ENCODE measurements at places on chromosomes 3 and 15.

- DNase-seq, result no peak
Observed at GRCh38 chr3:41188306-41188705, 11.0 kb upstream of the CTNNB1 start.

DNA sequence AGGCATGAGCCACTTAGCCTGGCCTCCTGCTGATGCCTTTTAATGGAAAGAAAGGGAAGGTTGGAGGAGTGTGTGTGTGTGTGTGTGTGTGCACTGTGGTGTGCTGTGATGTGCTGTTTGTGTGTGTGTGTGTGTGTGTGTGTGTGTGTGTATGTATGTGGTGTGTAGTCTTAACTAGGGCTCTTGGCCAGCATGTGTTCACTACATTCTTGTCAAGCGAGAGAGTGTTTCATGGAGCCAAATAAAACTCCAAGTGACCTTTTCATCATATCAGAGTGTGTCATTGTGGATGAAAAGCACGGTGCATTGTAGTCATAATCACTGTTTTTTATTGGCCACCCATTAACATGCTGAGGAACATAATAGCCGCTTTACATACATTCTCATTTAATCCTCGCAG lies 30.8 kb upstream of the BHLHE40 start:
- DNase-seq, result no peak

DNA sequence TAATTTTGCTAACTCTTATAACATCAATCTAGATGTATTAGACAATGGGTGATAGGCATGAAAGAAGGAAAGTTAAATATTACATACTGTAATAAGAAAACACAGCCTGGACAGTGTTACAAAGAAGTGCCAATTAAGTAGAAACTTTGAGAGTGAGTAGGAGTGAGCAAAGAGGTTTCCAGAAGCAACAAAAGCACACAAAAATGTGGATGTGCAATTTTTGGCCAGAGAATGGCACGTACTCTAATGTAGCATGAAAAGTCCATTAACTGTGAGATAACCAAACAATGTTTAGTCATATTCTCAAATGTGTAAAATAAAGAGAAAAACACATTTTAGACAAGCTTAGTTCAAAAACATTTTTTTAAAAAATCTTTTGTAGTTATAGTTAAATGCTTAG lies 567.3 kb downstream of the ROBO1 start:
- DNase-seq, result no peak

- DNase-seq, result no peak
Observed at GRCh38 chr3:127008236-127008635, 25.3 kb downstream of the PLXNA1 start.

GRCh38 chr3:114127517-114127916 lies 51.3 kb downstream of the DRD3 start:
- no peak for DNase-seq

DNA sequence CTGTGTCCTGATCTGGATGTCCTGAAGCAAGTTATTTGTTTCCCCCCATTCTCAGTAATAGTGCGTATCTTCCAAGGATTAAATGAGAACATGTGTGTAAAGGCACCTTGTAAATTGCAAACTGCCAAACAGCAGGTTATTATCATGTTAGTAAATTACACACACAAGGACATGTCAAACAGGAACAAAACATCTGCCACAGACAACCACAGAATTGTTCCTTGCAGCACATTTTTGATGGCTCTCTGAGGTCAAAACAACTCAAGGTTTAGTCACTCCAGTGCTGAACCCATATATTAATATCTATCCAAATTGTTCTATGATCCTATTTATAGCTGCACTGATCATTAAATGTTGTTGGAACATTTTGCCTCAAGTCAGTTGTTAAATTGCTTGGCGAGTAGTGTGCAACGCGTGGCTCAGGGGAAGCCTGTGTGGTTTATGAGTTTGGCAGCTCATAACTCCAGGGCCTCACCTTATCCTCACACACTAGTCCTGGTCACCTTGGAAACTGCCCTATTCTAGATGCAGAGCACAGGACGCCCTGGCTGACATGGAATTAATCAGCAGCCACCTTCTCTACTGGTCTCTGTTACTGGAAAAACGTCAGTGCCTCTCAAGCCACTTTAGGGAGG lies 46.3 kb upstream of the CDV3 start:
- DNase-seq, result no peak

- DNase-seq, result no peak
Observed at GRCh38 chr3:159253860-159254259, 452.0 kb downstream of the MFSD1 start.

- no peak for DNase-seq
Observed at GRCh38 chr3:18290157-18290556, 135.0 kb downstream of the SATB1 start.

DNA sequence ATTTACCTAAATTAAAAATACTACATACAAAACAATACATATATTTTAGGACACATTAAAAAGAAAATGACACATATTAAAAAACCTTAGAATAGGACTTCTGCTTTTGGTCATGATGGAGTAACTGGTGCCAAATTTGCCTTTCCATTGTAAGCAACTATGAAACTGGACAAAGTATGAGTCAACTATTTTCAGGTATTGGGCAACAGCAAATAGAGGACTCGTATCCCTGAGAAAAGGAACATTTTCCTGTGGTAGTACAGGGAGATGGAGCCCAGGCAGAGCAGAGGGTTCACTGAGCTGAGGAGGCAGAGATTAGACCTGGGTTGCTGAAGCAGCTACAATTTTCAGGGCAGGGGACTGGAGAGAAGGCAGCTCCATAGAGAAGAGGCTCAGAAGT lies 14.7 kb downstream of the CCR1 start:
- DNase-seq, result peak; percentile 89

GRCh38 chr15:64191971-64192830 lies 29.4 kb upstream of the PPIB start:
- no peak for DNase-seq

- DNase-seq, result no peak
Observed at GRCh38 chr3:127039719-127040118, 56.8 kb downstream of the PLXNA1 start.

DNA sequence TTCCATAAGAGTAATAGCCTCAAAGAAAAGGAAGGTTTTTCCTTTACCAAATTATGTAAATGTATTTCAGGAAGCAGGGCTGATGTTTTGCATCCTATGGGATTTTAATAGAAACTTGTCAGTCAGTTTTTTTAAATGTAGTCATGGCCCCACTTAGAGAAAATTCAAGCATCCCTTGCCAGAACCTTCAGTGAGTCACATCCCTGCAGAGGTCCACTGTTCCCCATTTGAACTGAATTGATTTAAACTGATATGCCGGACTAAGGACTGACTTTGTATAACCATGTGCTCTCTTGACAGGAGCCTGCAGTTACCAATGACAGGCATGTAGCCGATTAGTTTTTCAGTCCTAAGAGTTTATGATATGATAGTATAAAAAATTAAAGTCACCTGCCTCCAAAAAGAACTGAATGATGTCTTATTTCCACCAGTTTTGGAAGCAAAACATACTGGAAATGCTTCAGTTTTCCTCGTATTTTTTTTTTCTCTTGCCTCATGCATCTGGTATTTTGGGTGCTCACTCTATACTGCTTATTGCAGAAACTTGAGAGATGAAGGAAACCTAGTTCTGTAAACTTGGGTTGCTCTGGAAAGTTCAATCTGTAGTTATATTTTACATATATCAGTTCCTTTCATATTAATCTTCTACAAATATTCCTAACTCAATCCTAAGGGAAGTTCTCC lies 30.7 kb downstream of the LRTM1 start:
- no peak for DNase-seq

DNA sequence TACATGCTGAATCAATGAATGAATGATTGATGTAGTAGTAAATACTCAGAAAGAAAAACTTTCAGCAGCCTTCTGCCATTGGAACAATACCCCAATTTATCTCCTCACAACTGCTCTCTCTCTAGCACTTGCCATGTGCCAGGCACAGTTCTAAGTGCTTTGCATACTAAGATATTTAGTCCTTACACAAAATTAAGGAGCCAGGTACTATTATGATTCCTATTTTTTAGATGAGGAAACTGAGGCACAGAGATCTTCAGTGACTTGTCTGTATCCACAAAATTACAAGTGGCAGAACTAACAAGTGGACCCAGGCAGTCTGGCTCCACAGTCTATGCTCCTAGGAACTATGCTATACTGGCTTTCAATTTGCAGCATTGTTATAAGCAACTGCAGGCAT lies 279.2 kb downstream of the LSAMP start:
- no peak for DNase-seq

DNA sequence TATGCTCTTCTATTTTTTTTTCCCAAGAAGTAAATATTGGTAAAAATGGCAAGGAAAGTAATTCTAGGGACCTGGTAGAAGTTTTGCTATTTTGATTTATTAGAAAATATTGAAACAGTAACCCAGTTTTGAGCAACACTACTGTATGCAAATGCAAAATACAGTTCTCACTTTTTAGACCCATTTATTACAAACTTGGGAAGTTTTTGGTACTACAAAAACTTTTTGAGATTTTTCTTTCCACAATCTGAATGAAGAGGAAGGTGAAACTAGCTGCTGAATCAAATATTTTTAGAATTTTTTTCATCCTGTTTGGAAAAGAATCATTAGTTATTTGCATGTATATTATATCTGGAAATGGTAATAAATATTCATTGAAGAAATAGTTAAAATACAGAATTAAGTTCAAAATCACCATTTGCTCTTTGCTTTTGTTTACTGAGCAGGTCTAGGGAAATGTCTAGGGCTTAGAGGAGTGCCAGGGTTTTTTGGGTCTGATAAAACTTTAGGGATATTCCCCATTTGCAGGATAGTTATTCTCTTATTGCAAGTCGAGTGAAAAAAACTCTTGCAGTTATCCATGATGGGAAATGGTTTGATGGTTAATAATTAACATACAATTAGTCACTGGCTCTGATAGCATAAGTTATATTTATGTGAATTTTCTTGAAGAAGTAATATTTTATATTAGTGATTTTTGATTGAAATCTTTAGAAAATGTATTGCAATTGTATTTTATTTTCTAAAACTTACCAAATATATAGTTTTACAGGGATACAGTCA lies 47.0 kb downstream of the TCF12 start:
- peak; percentile 69 for DNase-seq

- DNase-seq, result peak; percentile 98
Observed at GRCh38 chr3:194089357-194090177, 46.4 kb upstream of the HES1 start.

Data from inflammatory macrophage treated with lipopolysaccharide for 1 hour (primary cell).